ENCODE measurements at places on chromosomes 4 and X. TPM values are rescaled to one million over a fixed set of nuclear protein-coding genes. Genes with fewer than 3 reads are reported as not detected.

- DNase-seq = no peak
Observed at GRCh38 chrX:16711219-16711811, 1.2 kb downstream of the CTPS2 start.

- DNase-seq = peak; percentile 47
Observed at GRCh38 chr4:81648576-81649275, 177.0 kb upstream of the RASGEF1B start.

- DNase-seq = peak; percentile 36
Observed at GRCh38 chr4:4524364-4524763, 17.5 kb downstream of the STX18 start.

DNA sequence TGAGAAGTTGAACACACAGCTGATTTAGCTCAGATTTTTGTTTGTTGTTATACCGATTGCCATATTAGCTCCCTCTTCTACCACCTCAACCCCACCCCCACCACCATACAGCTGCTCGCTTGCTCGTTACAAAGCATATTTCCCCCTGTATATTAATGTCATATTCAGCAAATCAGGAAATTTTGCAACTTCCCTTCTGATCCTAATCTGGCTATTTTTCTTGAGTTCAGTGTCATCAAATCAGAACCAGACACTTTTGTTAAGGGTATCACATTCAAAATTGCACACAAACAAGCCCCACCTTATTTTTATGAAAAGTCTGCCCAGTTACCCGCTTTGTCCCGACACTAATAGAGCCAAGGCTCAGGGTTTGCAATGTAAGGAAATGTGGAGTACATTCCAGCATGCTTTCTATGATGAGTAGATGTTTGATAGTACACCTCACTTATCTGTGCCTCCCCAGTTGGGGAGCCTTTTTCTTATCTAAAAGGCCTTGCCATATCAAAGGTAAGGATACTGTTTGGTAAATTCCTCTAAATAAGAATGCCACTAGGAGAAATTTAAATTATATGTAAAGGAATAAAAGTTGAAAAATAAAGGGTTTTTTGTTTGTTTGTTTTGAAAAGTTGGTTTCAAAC, 212.2 kb downstream of the CBR4 start:
- no peak for DNase-seq

The GAGE13 gene
- not detected for total RNA-seq

The PACRGL gene
- total RNA-seq = 12.9 TPM

The JAKMIP1 gene
- 1.0 TPM for total RNA-seq

The DCAF12L1 gene
- total RNA-seq = not detected

The HOPX gene
- 16.5 TPM for total RNA-seq
